ENCODE measurements at places on chromosomes 5 and 9. TPM values are rescaled to one million over a fixed set of nuclear protein-coding genes. Genes with fewer than 3 reads are reported as not detected.

- DNase-seq = no peak
Measured at GRCh38 chr5:129067745-129068144, 26.8 kb upstream of the ISOC1 start.

DNA sequence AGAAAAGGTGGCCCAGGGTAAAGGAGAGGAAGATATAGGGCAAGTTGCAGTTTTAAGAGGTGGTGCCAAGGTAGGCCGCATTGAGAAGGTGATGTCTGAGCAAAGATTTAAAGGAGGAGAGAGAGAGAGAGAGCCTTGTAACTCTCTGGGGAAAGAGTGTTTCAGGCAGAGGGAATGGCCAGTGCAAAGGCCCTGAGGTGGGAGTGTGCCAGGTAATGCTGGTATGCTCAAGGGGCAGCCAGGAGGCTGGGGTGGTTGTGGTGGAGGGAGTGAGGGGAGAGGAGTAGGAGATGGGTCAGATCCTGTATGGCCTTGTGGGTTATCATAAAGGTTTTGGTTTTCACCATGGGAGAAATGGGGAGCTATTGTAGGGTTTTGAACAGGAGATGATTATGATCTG, 9.9 kb downstream of the MCCC2 start:
- no peak for DNase-seq

DNA sequence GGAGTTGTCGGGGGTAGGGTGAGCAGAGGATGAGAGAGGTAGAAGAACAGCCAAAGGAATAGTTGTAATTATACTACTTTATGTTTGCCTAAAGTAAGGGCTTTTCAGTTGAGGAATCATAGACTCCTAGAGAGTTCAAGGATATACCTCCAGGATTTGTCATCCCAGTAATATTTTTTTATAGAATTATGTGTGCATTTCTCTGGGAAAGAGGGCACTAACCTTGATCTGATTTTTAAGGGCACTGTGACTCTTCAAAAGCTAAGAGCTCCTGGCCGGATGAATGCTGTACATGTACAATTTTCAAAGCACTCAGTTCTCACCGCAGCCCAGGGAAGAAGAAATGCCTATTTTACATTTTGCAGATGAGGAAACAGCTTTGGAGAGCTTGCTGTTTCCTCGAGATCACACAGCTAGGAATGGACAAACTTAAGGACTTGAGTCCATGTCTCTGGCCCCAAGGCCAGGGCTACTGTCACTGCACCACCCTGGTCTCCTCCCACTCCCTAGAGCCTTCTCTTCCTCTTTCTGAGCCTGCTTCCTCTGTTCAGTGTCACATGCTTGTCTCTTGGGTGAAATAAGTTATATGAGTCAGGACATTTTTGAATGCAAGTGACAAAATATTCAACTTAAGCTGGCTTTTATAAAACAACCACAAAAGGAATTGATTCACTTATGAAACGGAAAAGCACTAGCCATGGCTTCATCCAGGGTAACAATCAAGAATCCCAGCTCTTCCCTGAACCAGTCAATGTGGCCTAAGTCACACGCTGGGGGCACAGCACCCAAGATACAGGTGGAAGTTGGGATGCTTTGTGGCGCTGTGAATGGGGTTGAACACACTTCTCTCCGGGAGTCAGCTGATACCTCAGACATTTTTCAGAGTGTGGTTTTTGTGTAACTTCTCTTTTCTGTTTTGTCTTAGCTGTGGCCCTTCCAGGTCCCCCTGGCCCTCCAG, 45.7 kb upstream of the TGFBR1 start:
- no peak for DNase-seq

- no peak for DNase-seq
Measured at GRCh38 chr5:1420211-1421195, 24.7 kb downstream of the SLC6A3 start.

- DNase-seq = no peak
Measured at GRCh38 chr5:82792096-82792495, 285.1 kb downstream of the TMEM167A start.

GRCh38 chr5:96576876-96577275, 85.3 kb upstream of the CAST start:
- no peak for DNase-seq

Gene C6
- 1.2 TPM for polyA plus RNA-seq

DNA sequence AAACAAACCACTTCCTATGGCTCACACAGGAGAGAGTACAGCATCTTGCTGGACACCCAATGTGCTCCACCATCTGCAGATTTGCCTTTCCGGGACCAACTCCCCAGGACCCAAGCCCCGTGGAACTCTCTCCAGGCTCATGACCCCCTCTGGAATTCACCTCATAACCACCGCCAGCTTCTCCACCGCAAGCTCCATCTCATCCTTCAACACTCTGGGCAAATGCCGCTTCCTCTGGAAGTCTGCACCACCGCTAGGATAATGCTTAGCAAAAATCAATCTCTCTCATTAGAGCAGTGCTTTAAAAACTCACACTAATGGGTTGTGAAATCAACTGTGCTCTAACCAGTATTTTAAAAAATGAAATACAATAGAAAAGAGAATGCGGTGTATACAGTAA, 150.0 kb downstream of the COL23A1 start:
- DNase-seq = no peak

- DNase-seq = no peak
Measured at GRCh38 chr5:22708770-22709328, 144.3 kb downstream of the CDH12 start.

DNA sequence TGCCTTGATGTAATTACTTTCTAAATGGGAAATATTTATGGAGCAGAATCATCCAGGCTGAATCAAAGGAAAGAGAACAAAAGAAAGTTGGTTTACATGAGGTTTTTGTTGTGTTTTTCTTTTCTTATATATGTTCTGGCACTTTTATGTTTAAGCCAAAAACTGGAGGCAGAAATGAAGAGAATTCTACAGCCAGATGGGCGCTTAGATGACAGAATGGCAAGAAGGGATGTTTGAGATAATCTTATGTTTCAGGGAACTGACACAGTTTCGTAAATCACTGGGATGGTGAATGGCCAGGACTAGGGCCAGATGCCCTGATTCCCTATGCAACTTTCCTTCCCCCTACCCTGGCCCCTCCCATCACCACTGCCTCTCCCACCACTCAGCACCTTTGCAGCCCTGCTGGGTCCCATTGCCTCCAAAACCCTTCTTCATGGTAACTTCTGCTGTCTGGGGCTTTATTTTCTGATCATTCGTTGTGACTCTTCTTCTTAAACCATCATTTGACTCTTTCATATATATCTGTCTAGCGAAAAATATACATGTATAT, 111.8 kb downstream of the EFNA5 start:
- DNase-seq = no peak

Gene PTGER4
- polyA plus RNA-seq = 10.7 TPM

- no peak for DNase-seq
Measured at GRCh38 chr9:93587284-93587650, 10.9 kb downstream of the PHF2 start.

Gene ZNF658
- polyA plus RNA-seq = 8.4 TPM

DNA sequence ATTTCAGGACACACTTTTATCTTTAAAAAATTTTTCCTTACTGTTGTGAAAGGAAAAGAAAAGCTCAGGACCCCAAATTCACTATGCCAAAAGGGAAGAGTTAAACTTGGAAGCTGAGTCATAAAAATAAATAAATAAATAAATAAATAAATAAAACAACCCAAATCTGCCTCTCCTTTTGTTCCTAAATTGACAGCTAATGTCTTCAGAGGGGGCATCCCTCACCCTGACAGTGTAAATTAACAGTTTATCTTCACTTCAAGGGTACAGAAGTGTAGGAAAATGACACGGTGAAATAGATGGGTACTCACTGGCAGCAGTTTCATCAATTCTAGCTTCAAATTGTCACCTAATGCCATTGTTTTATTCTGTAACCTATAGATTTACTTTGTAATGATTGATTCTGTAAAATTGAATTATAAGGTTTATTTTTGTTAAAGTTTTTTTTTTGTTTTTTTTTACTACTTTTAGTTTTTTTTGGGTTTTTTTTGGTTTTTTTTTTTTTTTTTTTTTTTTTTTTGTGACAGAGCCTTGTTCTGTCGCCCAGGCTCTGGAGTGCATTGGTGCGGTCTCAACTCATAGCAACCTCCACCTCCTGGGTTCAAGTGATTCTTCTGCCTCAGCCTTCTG, 18.5 kb upstream of the ANXA1 start:
- no peak for DNase-seq

DNA sequence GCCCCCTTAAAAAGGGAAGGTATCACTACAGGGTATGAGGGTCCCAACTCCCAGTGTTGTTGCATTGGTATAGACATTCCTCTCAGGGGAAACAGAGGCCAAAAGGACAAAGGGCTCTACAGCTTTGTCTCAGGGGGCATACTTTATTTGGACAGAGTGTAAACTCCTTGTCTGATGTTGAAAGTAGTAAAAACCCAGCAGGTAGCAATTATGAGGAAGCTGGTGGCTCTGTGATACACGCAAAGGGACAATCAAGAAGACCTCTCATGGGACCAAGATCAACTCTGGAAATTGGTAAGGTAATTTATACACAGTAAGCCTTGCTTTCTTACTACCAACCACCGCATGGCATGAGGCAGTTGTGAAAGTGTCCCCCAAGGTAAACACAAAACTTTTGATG, 764.6 kb downstream of the CDH12 start:
- no peak for DNase-seq

DNA sequence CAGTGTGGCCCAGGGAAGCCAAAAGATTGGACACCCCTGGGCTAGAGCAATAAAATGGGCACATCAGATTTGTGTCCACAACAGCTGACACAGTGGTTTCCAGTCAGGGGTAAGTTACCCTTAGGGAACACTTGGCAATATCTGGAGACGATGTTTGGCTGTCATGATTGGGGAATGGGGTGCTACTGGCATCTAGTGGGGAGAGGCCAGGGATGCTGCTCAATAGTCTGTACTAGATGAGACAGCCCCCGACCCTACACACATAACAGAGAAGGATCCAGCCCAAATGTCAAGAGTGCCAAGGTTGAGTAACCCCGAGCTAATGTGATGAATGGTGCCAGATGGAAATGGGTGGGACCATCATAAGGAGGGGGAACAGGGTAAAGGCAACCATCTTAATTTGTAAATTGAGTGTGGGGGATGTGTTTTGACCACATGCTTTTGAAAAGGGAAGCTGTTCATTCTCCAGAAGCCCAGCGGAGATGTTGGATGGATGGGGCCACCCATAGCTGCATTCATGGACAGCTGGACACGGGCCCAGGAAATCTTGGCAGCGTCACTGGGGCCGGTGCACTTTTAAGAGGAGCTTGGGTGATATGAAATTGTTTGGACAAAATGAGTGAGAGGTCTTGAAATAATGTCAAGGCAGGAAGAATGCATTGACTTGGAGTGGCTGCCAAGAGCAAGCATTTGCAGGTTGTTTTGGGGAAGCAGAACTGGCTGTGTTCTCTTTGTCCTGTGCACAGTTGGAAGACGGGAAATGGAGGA, 33.4 kb downstream of the SYK start:
- no peak for DNase-seq

Gene MYMK
- polyA plus RNA-seq = not detected

DNA sequence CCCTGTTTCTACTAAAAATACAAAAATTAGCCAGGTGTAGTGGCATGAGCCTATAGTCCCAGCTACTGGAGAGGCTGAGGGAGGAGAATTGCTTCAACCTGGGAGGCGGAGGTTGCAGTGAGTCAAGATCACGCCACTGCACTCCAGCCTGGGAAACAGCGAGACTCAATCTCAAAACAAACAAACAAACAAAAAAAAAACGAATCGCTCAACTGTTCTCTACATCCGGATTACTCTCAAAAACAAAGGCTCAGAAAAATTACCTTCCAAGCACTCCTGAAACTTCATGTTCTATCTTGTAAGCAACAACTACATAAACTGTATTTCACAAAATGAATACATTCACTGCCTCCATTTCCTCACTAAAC, 14.0 kb downstream of the UBAP2 start:
- DNase-seq = no peak

- no peak for DNase-seq
Measured at GRCh38 chr5:139131465-139131864, 66.7 kb downstream of the SIL1 start.

GRCh38 chr5:79007872-79008271, 22.8 kb upstream of the ARSB start:
- no peak for DNase-seq

Gene CACFD1
- polyA plus RNA-seq = 35.8 TPM

DNA sequence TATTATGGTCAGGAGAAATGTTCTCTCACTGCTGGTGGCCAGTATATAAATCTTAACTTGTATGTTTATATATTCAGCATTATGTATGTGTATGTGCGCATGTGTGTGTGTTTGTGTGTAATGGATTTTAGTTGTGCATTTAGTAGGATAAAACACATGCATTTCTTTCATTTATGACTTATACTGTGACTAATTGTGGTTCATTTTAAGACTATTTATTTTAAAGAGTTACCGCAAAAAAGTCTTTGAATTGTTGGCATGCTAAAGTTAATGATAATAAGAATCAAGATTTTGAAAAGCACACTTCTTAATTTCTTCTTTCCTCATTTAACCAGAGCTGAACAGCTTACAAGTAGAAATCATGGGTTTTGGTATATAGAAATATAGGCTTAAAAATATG, 60.9 kb downstream of the RAI14 start:
- no peak for DNase-seq

DNA sequence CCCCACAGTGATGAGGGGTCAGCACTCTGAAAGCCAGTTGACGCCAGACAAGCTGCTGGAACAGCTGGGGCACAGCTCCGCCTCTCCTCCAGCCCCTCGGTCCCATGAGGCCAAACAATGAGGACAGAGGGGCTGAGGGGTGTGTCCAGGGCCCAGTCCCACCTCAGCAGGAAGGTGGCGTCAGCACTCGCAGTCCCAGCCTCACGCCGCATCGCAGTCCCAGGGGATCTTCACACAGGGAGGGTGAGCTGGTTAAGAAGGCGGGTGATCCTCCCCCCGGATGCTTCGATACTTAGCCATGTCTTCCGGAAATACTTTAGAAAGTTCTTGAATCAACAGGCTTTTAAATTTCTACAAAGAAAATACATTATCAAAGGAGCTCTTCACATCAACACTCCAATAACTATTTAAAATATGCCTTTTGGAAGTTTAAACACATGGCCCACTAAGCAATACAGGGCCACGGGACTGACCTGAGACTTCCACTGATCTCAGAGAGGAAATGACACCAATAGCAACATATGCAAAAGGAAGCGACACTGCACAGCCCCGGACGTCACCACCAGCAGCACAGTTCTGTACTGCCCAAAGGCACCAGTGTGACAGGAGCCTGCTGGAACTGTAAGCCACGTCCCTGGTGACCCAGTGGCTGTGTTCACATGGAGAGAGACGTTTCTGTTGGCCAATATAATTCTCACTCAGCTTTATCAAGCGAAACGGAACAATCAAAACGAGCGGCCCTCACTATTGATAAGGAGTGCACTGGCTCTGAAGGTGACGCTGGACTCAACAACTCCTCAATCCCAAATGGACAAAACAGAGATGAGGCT, 5.9 kb downstream of the MED10 start:
- no peak for DNase-seq

- DNase-seq = peak; percentile 22
Measured at GRCh38 chr5:73030995-73031394, 75.2 kb downstream of the FCHO2 start.
